ENCODE measurements at places on chromosomes 12 and 14.

DNA sequence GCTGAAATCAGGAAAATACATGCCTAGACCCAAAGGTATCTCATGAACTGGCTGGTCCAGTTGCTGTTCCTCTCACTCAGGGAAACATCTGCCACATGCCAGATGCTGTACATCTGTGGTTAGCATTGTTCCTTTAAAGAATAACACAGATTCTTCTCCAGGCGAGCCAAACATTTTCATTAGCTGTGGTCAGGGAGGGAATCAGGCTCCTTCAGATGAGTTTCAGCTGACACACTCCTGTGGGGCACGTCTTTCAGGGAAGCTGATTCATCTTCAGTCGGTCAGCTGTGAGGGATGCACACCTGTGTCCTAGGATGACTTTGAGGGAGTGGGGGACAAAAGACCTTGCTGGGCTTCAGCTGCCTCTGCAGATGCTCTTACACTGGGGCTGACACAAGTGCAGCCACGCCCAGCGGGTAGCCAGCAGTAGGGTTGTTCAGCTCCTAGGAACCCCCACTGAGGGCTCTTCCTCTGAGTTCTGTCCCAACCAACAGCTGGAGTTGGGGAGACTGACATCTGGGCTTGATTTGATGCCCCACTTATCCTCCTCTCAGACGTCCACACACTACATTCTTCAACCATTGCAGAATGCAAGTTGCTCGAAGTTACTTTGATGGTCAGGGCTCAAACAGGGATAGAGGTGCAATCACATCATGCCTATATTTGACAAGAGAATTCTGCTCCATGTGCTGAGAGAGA lies 155.0 kb downstream of the NUAK1 start:
- no peak for DNase-seq

DNA sequence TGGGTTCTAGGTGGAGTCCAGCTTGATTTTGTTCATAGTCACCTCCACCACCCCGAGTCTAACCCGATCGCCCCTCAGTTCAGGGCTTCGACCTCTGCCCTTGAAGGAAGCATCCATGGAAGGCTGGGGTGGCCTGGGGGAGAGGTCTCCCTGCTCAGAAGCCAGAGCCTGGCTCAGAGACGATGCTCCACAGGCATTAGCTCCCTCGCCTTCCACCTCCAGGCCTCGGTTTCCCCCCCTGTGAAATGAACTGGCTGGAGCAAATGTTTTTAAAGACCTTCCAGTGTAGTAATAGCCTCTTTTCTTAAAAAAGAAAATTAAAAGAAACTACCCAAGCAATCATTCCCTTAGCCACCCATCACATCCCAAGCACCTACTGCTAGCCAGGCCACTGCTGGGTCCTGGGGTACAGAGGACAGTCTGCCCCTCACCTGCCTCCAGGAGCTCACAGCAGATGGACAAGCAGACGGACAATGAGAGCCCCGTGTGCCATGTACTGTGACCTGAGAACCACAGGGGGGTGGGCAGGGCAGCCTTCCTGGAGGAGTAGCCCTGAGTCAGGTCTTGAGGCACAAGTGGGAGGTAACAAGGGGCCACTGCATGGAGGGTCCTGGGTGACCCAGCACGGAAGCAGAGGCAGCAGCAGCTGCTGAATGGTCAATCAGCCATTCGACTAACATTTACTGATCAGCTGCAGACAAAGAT lies 42.3 kb upstream of the EML1 start:
- no peak for DNase-seq

DNA sequence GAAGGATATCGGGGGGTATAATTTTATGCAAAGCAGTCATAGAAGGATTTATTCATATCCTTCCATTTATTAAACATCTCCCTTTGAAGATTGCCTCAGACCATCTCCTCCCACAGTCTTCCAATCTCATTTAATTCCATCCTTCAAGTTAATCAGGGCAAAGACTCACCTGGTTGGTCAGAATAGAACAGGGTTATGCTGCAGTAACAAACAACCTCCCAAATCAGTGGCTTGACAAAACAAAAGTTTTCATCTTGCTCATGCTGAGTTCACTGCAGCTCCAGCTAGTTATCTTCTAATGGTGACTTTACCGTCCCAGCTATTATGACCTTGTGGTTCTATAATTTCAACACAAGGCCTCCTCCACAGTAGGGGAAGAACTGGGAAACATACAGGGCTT lies 48.8 kb upstream of the MTERF2 start:
- DNase-seq: no peak

DNA sequence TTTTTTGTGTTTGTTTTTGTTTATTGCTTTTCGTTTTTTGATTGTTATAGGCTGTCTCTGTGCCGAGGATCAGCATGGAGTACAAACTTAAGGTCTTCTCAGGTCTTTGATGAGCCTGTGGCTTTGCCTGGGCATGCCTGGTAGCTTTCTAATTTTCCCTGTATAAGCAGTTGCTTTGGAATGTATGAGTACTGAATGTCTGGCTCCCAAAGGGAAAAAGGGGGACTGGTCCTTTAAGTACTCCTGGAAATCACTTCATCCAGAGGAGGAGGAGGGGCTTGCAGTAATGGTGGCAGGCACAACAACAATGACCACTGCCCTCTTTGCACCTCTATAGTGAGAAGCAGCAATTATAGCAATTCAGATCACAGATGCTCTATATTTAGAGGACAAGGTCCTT lies 67.6 kb upstream of the TTC7B start:
- no peak for DNase-seq

- peak; percentile 64 for DNase-seq
These were observed at the start of gene CACNA2D4 for GRCh38 chr12:1918081-1918883. Gene CACNA2D4 (minus strand): TSS chr12:1918652. CDS start chr12:1918473, 179 bp downstream.

DNA sequence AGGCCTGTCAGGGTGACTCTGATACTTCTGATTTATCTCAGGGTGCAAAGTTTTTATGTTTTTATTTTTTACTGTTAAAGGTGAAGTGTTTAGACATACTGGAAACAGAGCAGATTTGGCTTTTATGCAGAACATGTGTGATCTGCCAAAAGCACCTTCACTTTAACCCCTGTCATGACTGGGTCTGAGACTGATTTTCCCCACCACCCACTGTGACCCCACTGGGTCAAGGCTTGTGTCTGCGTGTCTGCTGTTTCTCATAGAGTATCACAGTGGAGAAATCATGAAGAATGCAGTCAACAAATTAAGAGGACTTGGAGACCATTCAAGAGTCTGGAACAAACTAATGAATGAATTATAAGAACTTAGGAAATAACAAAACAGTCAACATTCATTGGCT lies 131.2 kb downstream of the SPTSSA start:
- no peak for DNase-seq

GRCh38 chr14:61705017-61705416 lies 9.7 kb downstream of the HIF1A start:
- no peak for DNase-seq

GRCh38 chr12:9760120-9760519 lies 581 bp downstream of the CD69 start:
- DNase-seq: no peak

GRCh38 chr12:4685317-4685716 lies 34.9 kb upstream of the GALNT8 start:
- DNase-seq: no peak

- DNase-seq: no peak
These were observed 827.9 kb downstream of the BCL11B start for GRCh38 chr14:98444077-98444476.

- no peak for DNase-seq
These were observed 118.0 kb downstream of the NUAK1 start for GRCh38 chr12:106020736-106021135.

- DNase-seq: no peak
These were observed 416.6 kb downstream of the ZFP36L1 start for GRCh38 chr14:68376067-68376779.

- DNase-seq: no peak
These were observed 16.9 kb downstream of the PLEKHG7 start for GRCh38 chr12:92719674-92720073.

GRCh38 chr12:12723681-12724420 lies 6.7 kb downstream of the CDKN1B start:
- no peak for DNase-seq

DNA sequence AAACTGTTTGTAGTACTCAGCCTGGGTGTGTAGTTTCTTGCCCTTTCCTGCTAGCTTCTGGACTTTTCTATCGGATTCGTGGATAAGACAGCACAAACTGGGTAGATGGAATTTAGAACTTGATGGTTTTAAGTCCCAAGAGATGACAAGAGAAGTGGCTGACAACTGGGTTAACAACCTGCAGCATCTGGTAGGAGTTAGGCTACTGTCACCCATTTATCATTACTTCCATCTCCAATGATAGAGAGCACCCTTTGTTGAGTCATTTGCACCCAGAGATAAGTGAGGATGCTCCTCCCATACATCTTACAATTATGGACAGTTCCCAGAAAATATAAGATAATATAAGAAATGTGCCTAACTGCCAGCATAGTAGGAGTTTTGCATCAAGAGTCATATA lies 50.2 kb upstream of the FLRT2 start:
- no peak for DNase-seq
